NCI-H2029 treated with DMSO at 0.1 percent for 48 hours (cell line): ENCODE measurements at places on chromosomes 13 and 19.
A peak's percentile ranks its signal among the peaks of the same experiment; 100 is the strongest.

DNA sequence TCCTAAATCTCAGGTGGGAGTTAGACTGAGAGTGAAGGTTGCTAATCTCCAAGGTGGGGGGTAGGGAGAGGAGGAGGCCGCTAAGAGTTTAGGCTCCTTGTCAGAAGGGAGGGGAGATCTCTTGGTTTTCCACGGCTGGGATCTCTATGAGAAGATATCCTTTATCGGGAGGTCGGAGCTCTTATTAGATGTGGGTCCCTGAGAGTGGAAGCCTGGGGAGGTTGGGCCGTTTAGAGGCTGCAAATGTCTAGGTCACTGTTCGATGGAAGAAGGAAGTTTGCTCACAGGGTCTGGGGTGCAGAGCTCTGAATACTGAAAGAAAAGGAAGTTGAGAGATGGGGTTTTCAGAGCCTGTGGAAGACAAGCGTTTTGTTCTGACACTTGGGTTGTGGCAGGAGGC lies 3.8 kb downstream of the MYADM start:
- no peak for DNase-seq

DNA sequence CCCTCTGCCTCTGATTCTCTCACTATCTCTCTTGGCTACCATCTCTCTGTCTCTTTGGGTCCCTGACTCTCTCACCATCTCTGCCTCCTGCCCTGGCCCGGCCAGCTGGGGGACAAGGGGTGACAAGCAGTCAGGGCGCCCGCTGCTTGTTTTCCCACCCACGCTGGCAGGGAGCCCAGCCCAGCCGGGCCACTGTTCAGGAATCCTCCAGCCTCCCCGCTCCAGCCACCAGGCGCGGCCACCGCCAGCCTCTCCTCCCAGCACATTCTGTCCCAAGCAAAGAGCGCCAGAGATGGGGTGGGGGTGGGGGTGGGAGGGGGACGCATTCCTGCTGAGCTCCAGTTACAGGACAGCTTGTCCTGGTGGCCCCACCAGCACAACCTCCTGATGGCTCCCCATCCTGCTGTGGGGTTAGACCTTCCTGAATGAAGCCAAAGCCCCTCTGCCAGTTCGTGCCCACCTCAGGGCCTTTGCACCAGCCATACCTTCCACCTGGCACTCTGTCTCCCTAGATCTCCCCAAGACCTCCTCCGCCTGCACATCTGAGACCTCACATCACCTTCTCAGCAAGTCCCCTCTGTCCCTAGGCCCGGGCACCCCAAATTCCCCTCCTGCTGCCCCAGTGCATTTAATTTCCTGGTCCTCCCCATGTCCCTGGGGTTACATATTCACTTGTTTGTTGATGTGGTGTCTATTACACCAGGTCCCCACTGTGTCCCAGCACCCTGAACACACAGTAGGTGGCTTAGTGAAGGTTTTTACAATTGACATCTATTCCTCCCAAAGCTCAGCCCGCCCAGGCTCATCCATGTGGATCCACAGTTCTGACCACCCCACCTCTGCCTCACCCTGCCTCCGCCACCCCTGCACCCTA lies 12.5 kb downstream of the ARRDC2 start:
- no peak for DNase-seq

- DNase-seq = no peak
Observed at GRCh38 chr13:74080762-74081161, 53.4 kb downstream of the KLF12 start.

GRCh38 chr19:17526922-17527321 lies 15.5 kb downstream of the PGLS start:
- no peak for DNase-seq

GRCh38 chr19:55197528-55197927 lies 11.8 kb downstream of the PTPRH start:
- no peak for DNase-seq

DNA sequence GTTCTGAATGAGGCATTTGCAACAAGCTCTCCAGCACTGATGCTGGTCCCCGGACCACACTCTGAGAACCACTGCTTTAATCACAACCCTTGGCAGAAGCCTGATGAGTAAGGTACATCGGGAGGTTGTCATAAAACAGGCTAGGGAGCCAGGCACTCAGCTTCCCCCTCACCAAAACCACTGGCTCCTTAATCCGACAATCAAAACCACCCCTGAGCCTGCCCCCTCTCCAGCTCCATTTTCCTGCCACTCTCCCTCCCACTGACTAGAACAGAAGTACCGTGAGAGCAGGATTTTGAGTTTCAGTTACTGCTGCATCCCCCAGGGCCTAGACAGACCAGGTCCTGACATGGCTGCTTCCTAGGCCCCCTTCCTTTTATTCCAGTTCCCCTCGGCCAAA lies 7.2 kb downstream of the GSK3A start:
- DNase-seq = no peak

- no peak for DNase-seq
Observed at GRCh38 chr13:44195245-44195644, 178.4 kb upstream of the SERP2 start.

DNA sequence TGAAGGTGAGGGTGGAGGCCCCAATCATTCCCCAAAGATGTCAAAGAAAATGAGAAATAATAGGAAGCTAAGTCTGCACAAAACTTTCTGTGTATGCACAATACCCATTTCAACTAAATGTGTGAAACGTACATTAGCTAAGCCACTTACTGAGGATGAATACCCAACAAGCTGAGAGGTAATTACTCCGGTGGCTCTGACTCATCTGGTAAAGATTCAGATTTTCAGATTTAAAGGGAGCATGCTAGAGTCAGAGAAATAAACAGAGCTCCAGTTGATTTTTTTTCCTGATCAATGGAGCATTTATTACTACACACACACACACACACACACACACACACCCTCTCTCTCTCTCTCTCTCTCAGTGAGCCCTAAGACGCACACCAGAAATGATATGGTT lies 194.8 kb upstream of the ARGLU1 start:
- DNase-seq = no peak

GRCh38 chr19:1468821-1469254 lies 10.2 kb downstream of the C19orf25 start:
- no peak for DNase-seq

- no peak for DNase-seq
Observed at GRCh38 chr13:110498327-110498726, 63.2 kb downstream of the RAB20 start.

DNA sequence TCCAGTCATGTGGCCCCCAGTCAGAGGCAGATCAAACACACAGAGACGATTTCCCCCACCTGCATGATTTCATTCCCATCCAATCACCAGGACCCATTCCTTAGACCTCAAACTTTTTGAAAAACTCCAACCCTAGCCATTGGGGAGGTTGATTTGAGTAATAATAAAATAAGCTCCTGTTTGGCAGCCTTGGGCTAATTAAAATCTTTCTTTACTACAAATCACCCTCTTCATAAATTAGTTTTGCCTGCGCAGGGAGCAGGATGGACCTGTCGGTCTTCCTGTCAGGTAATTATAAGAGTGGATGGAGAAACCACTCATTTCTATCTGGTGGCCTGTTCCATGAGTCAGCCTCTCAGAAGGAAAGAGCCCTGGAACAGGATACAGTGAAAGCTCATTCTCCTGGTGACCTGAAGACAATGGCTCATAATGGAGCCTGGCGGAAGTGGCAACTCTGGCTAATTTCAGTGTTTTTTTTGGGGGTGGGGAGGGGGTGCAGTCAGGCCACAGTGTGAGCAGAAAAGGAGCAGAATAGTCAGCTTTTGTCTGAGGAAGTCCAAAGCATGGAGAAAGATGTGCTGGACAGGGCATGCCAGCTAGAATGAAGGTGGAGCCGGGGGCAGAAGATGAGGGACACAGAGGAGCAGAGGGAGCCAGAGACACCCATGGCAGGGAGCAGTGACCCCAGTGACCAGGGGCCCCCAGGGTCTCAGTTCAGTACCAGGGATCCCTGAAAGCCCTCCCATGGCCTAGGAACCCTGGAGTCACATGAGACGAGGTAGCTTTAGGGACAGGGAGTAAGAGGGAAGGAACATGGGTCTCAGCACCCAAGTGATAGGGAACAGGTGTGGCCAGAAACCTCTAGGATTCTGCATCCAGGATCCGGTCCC lies 31.8 kb upstream of the PSG9 start:
- DNase-seq = no peak

- no peak for DNase-seq
Observed at GRCh38 chr13:36907266-36907665, 12.8 kb downstream of the SMAD9 start.

- DNase-seq = no peak
Observed at GRCh38 chr13:33514362-33514761, 228.8 kb upstream of the STARD13 start.

DNA sequence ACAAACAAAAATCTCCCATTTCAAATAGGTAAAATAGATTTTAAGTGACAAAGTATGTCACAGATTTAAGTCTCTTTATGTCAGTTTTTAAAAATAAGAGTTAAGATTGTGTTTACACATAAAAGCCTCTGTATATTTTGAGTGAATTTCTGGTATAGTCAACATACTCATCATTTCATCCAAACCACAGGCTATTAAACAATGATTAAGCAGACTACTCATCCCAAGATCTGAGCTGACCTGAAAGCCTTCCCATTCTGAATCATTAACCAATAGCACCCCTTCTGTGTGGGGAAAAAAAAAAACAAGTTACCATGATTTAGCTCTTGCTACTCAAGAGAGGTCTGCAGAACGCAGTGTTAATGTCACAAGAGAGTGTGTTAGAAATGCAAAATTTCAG lies 284.4 kb upstream of the NBEA start:
- DNase-seq = no peak

DNA sequence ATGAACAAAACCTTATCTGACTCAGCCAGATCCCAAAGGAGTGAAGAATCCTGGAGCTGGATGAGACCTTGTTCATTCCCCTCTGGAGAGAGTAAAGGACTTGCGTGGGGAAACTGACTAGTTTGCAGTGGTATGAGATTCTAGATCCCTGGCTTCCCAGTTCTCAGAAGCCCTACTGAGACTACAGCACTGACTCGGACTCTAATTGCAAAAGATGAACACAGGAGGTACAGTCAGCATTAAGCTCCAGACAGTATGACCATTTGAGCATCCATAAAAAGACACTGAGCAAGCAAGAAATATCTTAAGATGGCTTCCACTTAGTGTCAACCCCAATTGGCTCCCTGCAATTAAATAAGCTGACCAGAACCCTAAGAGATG lies 6.8 kb downstream of the ZC3H4 start:
- no peak for DNase-seq

- no peak for DNase-seq
Observed at GRCh38 chr13:39684531-39685137, 29.2 kb downstream of the COG6 start.

- no peak for DNase-seq
Observed at GRCh38 chr13:27186295-27186694, 14.7 kb upstream of the USP12 start.

DNA sequence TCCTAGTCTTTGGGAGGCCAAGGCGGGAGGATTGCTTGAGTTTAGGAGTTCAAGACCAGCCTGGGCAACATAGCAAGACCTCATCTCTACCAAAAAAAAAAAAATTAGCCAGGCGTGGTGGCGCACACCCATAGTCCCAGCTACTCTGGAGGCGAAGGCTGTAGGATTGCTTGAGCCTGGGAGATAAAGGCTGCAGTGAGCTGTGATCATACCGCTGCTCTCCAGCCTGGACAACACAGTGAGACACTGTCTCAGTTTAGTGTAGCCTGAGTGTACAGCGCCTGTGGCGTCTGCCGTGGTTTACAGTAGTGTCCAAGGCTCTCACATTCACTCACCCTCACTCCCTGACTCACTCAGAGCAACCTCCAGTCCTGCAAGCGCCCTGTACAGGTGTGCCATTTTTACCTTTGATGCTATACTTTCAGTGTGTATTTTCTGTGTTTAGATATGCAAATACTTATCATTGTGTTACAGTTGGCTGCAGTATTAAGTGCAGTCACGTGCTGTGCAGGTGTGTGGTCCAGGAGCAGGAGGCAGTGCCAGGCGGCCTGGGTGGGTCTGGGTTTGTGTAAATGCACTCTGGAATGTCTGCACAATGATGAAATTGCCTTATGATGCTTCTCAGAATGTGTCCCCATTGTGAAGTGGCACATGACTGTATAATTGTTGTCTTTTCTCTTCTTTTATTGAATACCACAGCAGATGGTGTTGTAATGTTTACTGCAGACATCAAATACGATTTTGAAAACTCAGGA lies 36.1 kb upstream of the DCUN1D2 start:
- peak; percentile 23 for DNase-seq

DNA sequence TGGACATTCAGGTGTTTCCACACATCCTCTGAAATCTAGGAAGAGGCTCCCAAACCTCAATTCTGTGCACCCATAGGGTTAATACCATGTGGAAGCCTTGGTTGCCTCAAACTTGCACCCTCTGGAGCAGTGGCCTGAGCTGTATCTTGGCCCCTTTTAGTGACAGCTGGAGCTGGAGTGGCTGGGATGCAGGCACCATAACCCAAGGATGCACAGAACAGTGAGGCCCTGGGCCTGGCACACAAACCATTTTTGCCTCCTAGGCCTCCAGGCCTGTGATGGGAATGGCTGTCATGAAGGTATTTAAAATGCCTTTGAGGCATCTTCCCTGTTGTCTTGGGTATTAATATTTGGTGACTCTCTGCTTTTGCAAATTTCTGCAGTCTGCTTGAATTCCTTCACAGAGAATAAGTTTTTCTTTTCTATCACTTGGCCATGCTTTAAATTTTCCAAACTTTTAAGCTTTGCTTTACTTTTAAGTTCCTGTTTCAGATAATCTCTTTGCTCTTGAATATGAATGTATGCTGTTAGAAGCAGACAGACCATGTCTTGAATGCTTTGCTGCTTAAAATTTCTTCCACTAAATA lies 1594.5 kb upstream of the PCDH20 start:
- no peak for DNase-seq

GRCh38 chr19:1373534-1374249 lies 10.0 kb upstream of the NDUFS7 start:
- DNase-seq = no peak

- no peak for DNase-seq
Observed at GRCh38 chr19:31353833-31354232, 4.6 kb upstream of the TSHZ3 start.

DNA sequence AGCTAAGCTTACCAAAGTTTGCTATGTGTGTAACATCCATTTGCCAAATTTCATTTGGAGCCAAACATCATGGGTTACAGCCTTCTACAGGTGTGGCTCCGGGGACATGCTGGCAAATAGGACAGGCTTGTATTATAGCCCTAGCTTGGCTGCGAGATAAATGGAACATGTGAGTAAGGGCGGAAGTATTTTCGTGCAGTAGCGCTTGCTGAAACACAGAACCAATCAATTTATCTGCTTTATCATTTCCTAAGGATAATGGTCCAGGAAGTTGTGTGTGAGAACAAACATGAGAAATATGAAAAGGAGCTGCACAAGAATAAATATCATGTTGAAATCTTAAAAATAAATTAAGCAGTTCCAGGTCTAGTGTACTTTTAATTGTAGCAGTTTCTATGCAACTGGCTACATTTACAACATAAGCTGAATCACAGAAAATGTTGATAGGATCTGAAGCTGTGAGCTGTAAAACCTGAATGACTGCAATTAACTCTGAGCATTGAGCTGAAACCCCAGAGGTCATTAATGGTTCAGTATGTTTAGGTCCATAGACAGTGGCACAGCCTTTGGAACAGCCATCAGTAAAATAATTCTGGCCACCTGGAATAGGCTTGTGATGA lies 22.2 kb upstream of the ZNF100 start:
- no peak for DNase-seq

GRCh38 chr13:49071341-49071937 lies 95.7 kb downstream of the FNDC3A start:
- no peak for DNase-seq
